ENCODE measurements at places on chromosomes 1 and 21.
A peak's percentile ranks its signal among the peaks of the same experiment; 100 is the strongest.

GRCh38 chr1:111793923-111794322 is 38.2 kb downstream of the DDX20 start:
- no peak for DNase-seq

- DNase-seq = no peak
Observed at GRCh38 chr21:44848821-44849521, 24.5 kb downstream of the PTTG1IP start.

- DNase-seq = peak; percentile 97
Observed at GRCh38 chr1:30919025-30919881, 10.7 kb upstream of the SDC3 start.

- no peak for DNase-seq
Observed at GRCh38 chr1:26788515-26788785, 700 bp downstream of the PIGV start.

- DNase-seq = peak; percentile 33
Observed at GRCh38 chr1:203652724-203653461, 26.3 kb downstream of the ATP2B4 start.

GRCh38 chr21:9753943-9754342 is 767.4 kb upstream of the TPTE start:
- no peak for DNase-seq

- DNase-seq = no peak
Observed at GRCh38 chr1:201359873-201360210, 17.6 kb downstream of the TNNT2 start.

- no peak for DNase-seq
Observed at GRCh38 chr1:12722626-12723025, 6.7 kb downstream of the AADACL3 start.

DNA sequence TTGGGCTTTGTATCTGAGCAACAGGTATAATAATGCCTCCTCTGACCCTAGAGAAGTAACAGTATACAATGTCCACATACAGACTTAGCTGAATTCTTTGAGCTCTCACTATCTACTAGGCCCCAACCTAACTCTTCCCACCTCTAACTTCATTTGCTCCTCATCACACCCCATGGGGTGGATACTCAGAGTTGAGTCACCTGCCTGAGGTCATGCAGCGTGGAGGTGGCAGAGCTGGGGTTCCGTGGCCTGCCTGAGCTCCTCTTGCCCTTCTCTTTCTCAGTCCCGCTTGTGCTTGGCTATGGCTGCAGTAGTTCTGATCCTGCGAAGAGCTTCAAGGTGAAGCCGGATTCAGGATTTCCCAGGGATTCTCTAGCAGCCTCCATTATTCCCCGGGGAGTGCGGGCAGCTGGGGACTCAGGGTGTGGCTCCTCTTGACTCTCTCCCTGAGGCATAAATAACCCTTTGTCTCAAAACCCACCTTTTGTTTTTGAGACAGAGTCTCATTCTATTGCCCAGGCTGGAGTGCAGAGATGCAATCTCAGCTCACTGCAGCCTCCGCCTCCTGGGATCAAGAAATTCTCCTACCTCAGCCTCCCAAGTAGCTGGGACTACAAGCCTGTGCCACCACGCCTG is 29.9 kb upstream of the ACTL8 start:
- no peak for DNase-seq

DNA sequence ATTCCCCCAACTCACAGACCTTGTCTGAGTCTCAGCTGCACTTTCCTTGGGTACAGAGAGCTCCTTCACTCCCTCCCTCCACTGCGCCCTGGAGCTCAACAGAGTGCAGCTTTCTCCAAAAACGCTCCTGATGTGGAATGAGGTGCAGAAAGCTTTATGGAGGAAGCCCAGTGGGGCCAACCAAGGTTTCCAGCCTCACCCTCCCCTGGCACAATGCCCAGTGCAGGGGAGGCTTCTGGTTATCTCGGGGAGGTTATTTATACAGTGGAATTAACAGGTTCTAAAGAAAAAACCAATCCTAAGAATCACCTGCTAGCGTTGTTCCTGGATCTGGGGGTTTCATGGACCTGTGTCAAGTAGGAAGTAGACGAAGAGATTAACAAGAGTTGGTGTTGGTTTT is at the start of gene ITLN1:
TSS of gene ITLN1 (minus strand) at position 139 of the 400 bp plus-strand sequence. CDS start 303 bp downstream, outside the sequence.
- DNase-seq = peak; percentile 69

DNA sequence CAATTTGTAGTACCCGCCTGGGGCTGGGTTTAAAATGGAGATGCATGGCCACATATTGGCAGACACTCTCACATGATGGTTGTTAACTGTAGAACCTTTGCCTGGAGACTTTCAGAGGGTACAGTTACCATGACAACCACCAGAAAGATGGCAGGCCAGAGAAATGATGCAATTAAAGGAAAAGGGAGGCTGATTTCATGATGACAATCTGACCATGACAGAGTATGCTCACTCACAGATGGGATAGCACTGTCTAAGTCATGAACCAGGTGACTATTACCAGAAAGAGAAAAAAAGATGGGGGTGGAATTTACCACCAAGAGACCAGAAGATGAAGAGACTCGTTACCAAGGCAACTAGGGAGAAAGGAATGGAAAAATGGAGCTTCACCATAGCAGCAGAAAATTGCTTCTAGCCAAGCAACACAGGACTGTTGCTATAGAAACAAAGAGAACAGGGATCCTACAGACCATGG is 3.5 kb upstream of the TRIT1 start:
- no peak for DNase-seq
